ENCODE measurements at places on chromosomes 7 and 10. TPM values are rescaled to one million over a fixed set of nuclear protein-coding genes. Genes with fewer than 3 reads are reported as not detected.

PCDH15 gene
- total RNA-seq: not detected

LIPK gene
- total RNA-seq: not detected

SCIN gene
- 0.13 TPM for total RNA-seq

RPEL1 gene
- 0.13 TPM for total RNA-seq

CAV2 gene
- 155 TPM for total RNA-seq

OR2A42 gene
- not detected for total RNA-seq

Measured in dermis microvascular lymphatic vessel endothelial cell (primary cell).